ENCODE measurements at places on chromosomes 11 and 22. TPM values are rescaled to one million over a fixed set of nuclear protein-coding genes. Genes with fewer than 3 reads are reported as not detected.

- DNase-seq: no peak
Observed at GRCh38 chr11:124872741-124873140, 7.5 kb downstream of the ROBO3 start.

The GSTT2 gene
- total RNA-seq: 1.1 TPM

The PHF21B gene
- not detected for total RNA-seq

GRCh38 chr11:94049351-94049750 is 28.2 kb downstream of the HEPHL1 start:
- DNase-seq: no peak

GRCh38 chr11:120333801-120334200 is 2.4 kb upstream of the ARHGEF12 start:
- no peak for DNase-seq

DNA sequence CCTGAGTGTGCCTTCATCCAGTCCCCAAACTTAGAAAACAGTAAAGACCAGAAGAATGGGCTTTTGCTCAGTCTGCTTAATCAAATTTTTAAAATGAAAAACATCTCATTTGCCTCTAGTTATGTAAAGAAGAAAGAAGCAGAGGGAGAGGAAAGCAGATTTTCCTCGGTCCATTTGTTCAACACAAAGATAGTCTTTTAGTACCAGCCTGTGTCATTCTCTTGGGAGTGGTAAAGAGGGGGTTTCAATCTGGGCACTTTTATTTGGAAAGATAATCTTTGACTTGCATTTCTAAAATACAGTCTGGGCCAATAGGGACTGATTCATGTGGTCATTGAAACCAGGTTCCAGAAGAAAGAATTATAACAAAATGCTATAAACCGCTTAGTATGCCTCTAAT is 29.5 kb downstream of the KREMEN1 start:
- DNase-seq: no peak

GRCh38 chr11:44760917-44761550 is 34.3 kb downstream of the TSPAN18 start:
- DNase-seq: peak; percentile 75

DNA sequence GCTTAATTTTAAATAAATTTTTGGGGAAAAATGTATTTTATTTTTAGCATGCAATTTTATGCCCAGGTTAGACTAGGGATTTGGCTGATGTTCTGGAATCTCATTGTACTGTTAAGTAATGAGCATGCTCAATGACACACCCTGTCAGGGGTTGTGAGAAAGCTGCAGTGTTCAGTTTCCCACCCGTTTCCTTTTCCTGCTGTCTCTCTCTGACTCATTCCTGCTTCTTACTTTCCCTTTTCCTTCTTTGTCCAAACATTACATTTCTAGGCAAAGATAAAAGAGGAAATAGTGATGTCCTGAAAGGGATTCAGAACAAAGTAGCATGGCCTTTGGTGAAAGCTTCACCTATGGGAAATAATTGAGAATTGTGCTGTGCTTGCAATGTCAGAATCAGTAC is 22.7 kb downstream of the OOSP3 start:
- peak; percentile 98 for DNase-seq

GRCh38 chr11:9060700-9061111 is 30.7 kb downstream of the SCUBE2 start:
- DNase-seq: no peak

GRCh38 chr11:117669062-117669461 is 128.0 kb downstream of the DSCAML1 start:
- DNase-seq: no peak

DNA sequence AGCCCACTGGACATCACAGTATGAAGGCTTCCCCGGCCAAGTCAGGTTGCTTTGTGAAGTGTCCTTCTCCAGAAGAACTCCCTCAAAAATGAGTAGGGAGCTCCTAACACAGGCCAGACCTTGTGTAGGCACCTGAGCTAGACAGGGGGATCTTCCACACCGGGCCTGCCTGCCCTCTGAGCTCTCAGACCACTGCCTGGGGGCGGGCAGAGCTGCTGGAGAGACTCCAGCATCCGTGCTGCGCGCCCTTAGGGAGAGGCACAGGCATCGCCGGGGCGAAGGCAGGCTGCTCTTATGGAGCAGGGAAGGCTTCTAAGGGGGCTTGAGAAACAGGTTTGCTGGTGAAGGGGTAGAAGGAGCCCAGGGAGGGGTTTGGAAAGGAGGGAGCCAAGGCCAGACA is 4.4 kb downstream of the KCNJ5 start:
- no peak for DNase-seq

DNA sequence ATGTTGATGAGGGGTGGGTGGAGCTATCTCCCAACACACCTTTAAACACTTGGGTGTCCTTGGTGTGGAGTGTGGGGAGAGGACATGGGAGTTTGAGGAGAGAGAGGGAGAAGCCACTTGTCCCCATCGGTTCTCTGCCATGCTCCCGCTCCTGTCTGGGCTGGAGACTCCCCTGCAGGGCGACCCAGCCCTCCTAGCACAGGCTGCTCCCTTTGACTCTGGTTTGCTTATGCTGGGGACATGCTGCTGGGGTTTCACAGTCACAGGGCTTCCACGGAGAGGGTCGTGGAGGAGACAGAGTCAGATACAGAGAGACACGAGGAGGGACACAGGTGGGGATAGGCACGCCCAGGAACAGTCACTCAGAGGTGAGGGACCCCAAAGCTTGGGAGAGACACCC is 1.6 kb downstream of the SCUBE1 start:
- DNase-seq: no peak

The FOSL1 gene
- total RNA-seq: 3.8 TPM

DNA sequence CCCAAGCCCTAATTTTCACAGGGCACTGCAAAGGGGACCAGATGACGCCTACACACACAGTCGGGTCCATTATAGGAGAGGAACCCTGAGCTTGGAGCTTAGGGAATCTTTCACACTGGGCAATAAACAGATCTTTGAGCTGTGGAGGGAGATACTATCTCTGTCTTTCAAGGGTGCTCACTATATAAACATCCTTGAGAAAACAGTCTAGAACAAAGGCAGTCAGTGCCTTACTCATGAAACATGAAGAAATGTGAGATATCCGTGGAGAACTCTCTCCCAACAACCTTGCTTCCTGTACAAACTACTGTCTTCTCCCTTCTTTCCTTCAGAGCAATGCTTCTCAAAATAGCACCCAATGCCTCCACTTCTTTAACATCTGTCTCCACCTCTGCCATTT is 109.0 kb upstream of the APOA1 start:
- peak; percentile 47 for DNase-seq

The OR2D2 gene
- 0.25 TPM for total RNA-seq

The NXPE2 gene
- total RNA-seq: not detected

The CASP12 gene
- 7.0 TPM for total RNA-seq

GRCh38 chr22:44597616-44598015 is 99.6 kb upstream of the RTL6 start:
- DNase-seq: no peak

GRCh38 chr11:124115782-124116616 is 749 bp downstream of the VWA5A start:
- no peak for DNase-seq

DNA sequence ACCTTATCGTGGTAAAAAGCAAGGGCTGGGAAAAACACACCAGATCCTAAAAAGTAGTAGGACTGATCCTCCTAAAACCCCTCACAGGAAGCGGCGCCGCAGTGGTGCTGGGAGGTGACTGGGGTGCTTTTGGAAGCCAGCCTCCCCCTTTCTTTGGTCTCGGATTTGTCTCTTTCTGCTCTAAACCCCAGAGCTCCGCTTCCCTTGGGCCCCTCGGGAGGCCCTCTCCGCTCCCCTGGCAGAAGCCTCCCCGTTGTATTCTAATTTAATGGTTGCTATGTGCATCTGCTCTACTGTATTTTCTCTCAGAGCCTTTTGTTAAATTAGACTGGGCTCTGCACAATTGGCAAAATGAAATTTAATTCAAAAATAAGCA is 587.7 kb downstream of the OPCML start:
- DNase-seq: no peak

GRCh38 chr11:45161252-45162063 is 15.0 kb downstream of the PRDM11 start:
- peak; percentile 54 for DNase-seq

The UPK2 gene
- total RNA-seq: not detected

The INSC gene
- under 0.01 TPM for total RNA-seq

The APOBEC3F gene
- total RNA-seq: 4.4 TPM

GRCh38 chr11:118081241-118081958 is 4.5 kb downstream of the TMPRSS4 start:
- DNase-seq: no peak

GRCh38 chr11:23861615-23862014 is 635.2 kb upstream of the LUZP2 start:
- DNase-seq: no peak

DNA sequence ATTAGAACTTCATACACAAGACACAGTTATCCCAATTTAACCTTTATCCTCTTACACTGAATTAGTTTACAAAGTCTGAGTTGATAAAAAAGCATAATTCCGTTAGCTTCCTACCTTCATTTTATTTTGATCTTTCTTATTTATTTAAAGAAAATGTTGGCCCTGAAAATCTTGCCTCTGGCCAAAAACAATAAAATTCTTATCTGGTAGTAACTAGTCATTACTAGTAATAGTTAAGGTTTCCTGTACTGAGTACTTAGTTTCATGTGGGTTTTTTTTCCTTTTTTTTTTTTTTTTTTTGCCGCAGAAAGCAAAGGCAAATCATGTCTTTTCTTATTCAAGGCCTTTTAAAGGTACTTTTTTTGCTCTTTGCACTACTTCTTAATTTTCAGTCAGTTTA is 120.6 kb downstream of the PAX6 start:
- peak; percentile 7 for DNase-seq

- DNase-seq: no peak
Observed at GRCh38 chr11:75056814-75057213, 39.9 kb downstream of the OR2AT4 start.

The CDK2AP2 gene
- 15.3 TPM for total RNA-seq

DNA sequence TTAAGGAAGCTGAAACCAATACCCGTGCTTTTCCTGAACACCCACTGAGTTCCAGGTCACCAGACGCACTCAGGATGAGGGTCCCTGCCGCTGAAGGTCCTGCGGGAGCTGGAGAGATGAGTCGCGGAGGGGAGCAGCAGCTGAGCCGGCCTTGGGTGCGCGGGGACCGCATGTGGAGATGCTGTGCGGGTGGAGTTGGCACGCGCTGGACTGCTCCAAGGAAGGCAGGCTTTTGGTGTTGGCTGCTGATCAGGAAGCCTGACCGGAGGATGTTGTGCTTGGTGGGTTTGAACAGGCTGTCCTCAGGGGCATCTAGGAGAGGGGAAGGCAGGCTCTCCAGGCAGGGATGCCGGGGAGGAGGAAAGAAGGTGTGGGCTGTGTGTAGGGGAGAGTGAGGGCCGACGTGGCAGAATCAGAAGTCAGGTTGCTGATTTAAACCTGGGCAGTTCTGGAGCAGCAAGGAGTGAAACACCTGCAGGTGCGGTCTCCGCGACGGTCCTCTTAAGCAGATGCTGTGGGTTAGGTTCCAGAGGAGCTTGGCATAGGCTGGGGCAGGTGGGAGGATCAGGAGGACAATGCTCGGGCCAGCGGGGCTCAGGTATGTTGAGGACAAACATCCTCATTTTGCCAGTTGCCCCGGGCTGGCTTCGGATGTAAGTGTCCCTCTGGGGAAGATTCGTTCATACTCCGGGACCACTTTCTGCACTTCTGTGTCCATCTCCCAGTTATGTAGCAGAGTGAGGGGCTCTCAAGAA is 197.5 kb upstream of the B3GAT1 start:
- DNase-seq: no peak

- DNase-seq: no peak
Observed at GRCh38 chr11:61778357-61778886, 14.0 kb downstream of the TMEM258 start.

The APOBEC3C gene
- total RNA-seq: 0.76 TPM

- DNase-seq: no peak
Observed at GRCh38 chr22:32603651-32604540, 129.3 kb downstream of the FBXO7 start.

The SOX10 gene
- not detected for total RNA-seq

GRCh38 chr22:50032109-50032871 is 19.7 kb upstream of the IL17REL start:
- DNase-seq: no peak

- DNase-seq: no peak
Observed at GRCh38 chr11:73916435-73916834, 34.4 kb upstream of the DNAJB13 start.

- DNase-seq: no peak
Observed at GRCh38 chr22:22951035-22951434, 63.4 kb downstream of the IGLL5 start.

DNA sequence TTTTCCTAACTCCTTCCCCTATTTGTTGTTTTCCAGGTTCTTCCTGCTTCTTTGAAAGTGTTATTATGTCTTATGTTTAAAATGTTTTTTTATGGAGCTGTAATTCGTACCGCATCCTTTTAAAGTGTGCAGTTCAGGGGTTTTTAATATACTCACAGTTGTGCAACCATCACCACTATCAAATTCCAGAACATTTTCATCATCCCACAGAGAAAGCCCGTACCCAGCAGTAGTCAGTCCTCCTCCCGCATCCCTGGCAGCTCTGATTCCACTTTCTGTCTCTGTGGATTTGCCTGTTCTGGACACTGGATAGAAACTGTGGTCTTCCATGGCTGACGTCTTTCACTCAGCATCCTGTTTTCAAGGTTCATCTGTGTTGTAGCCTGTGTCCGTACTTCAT is 73.7 kb downstream of the JAM3 start:
- DNase-seq: no peak

- DNase-seq: no peak
Observed at GRCh38 chr11:4921796-4922195, 2.3 kb downstream of the OR51G1 start.

GRCh38 chr11:86673055-86673843 is 833 bp upstream of the ME3 start:
- DNase-seq: no peak

DNA sequence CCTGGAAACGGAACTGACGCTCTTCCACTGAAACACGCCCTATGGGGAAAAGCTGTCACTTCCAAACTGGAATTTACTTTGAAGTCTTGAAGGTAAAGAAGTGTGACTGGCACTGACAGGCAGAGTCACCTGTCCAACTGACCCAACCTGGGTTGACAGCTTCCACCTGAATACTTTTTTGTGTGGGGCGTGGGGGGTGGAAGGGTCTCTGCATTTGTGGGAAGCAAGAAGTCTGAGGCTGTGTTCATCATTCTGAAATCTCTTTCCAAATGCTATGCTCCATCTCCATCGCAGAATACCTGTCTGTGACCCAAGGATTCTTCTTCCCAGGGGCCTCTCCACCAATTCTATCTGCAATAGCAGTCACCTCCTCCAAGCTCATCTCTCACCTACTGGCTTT is 7.8 kb downstream of the IFT27 start:
- no peak for DNase-seq

- no peak for DNase-seq
Observed at GRCh38 chr22:40433416-40434090, 63.2 kb downstream of the SGSM3 start.

GRCh38 chr22:35449829-35450689 is 50.1 kb downstream of the MCM5 start:
- no peak for DNase-seq

The ABCG4 gene
- under 0.01 TPM for total RNA-seq

DNA sequence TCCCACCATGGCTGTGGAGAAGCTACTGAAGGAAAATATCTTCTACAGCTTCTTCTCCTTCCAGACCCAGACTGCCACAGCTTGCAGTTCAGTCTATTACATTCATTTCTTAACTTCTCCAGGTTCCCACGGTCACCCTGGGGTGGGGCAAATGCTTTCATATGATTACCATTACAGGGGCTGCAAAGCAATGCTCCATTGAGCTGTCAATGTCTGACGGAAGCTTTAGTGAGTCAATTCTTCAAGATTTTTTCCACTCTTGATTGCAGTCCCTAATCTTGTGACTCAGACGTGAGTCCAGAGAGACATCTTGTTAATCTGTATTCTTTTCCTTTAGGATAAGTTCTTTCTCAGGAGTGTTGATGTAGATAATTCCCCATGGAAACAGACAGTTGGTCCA is 233.4 kb upstream of the DDI1 start:
- no peak for DNase-seq

GRCh38 chr11:406796-407650 is 7.8 kb downstream of the SIGIRR start:
- peak; percentile 33 for DNase-seq

Data from dermis microvascular lymphatic vessel endothelial cell (primary cell).